ENCODE measurements at places on chromosomes 5 and 9.

- no peak for DNase-seq
These were observed 14.1 kb downstream of the FBXL17 start for GRCh38 chr5:108367679-108368334.

GRCh38 chr9:133762488-133763271 is 24.5 kb upstream of the SARDH start:
- no peak for DNase-seq

DNA sequence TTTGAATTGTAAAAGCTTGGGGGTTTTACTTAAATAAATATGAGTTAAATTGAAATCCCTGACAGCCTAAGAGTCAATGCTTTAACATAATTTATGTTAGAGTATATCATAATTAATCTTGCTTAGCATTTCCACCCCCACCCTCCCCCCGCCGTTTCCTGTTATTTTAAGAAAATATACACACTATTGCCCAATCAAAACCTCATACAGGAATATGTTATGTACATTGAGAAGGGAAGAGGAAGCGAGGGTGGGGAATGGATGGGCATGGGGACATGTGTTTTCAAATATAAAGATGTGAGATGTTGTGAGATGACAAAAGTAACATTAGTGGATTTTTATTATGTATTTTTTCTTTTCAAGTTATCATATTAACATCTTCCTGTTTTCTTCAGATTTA is 561.1 kb upstream of the MEF2C start:
- DNase-seq: no peak

GRCh38 chr9:133822430-133823065 is 84.4 kb upstream of the SARDH start:
- DNase-seq: no peak

DNA sequence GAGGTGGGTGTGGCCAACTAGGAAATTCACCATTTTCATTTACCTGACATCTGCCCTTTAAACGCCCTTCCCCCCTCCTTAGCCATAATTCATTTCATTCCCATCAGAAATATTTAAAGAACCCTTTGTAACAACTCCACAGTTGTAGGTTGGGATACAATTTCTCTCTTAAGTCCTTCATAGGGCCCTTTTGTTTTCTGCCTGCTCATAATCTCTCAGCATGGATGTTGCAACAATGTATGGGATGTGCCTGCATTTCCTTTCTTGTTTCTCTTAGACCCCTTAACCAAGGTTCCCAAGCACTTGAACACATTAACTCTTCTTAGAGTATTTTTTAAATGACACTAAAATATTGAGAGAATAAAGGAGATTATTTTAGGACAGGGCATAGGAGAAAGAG is 51.7 kb upstream of the MYO10 start:
- no peak for DNase-seq

- DNase-seq: no peak
These were observed 196.2 kb upstream of the RAI14 start for GRCh38 chr5:34459908-34460307.

GRCh38 chr5:64688391-64688790 is 1.9 kb upstream of the SHISAL2B start:
- DNase-seq: no peak

GRCh38 chr9:33346564-33346963 is 55.8 kb downstream of the AQP7 start:
- no peak for DNase-seq

DNA sequence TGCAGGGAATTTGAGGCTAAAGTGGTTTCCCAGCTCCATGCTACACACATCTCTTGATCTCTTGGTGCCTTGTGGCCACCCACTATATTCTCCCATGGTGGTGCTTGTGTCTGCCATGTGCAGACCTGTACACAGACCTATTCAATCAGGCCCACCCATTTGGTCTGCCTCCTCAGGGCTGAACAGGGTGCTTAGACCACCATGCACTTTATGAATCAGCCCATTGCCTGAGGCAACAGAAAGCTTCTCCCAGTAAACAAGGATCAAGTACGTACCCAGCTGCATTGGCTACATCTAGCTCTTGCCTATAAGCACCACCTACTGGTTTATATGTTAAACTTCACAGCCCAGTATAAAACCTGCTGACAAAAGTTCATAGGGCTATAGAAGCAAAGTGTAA is 664.3 kb upstream of the EDIL3 start:
- DNase-seq: no peak

All from cortex of kidney (tissue), 1 donor.